D721Med (cell line): ENCODE measurements at places on chromosomes 16 and 17.

GRCh38 chr16:10870137-10870776 lies 6.7 kb upstream of the CIITA start:
- DNase-seq: no peak

DNA sequence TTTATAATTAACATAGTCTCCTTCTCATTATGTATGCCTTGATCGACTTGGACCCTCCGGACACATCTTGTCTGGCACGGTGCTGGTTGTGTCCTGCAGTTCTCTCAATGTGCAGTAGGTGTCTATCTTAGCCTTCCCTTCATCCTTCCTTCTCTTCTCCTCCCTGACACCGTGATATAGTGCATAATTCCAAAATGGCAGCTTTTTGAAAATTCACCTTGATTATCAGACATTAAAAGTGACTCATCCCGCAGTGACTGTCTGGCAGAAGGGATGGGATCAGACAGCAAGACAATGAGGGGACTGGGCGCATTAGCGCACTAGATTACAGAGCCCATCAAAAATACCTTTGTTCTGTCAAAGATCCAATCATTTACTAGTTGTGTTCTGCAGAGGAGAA lies 70.0 kb upstream of the PMFBP1 start:
- no peak for DNase-seq

GRCh38 chr16:35734728-35735402 lies 2275.5 kb downstream of the TP53TG3F start:
- no peak for DNase-seq

DNA sequence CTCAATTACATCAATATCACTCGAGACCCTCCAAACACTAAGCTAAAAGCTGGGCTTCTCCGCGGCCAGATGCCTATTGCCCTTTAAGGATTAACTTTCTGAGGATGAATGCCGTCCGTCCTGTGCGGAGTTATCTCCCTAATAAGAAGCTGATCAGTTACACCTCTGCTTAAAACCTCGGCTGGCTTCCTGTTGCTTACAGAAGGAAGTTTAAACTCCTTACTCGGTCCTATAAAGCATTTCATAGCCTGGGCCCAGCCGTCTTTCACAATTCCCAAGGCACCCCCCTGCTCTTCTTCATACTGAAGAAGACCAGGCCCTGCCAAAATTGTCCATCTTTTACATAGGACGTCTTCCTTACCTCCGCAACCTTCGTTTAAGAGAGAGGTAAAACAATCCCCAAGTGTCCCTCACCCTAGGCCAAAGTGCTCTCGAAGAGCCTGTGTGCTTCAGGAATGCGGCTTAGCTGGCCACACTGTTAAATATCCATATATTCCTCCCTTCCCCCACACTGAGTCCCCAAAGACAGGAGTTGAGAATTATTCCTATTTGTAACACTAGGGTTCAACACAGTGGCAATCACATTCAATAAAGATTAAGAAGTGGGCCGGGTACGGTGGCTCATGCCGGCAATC lies 112.6 kb upstream of the IRX5 start:
- no peak for DNase-seq

GRCh38 chr17:28744972-28745785 lies 1.4 kb downstream of the TRAF4 start:
- no peak for DNase-seq

GRCh38 chr17:64163468-64163867 lies 33.5 kb upstream of the ERN1 start:
- no peak for DNase-seq

DNA sequence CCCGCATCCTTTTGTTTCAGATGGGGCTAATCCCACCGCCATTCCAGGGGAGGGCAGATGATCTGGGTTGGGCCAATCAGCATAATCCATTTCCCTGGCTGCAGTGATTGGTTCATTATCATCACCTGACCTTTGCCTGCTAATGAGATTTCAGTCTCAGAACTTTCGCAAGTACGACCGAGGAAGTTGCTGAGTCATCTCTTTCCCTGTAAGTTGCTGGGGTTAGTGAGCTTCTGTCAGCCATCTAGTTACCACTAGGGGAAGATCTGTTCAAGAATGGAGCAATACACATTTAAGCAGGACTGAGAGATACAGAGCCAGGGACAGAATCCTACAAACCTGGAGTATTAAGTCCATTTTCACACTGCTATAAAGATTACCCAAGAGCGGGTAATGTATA lies 65.3 kb upstream of the NUDT7 start:
- no peak for DNase-seq

- no peak for DNase-seq
Observed at GRCh38 chr17:2903193-2903974, 107.1 kb downstream of the RAP1GAP2 start.

DNA sequence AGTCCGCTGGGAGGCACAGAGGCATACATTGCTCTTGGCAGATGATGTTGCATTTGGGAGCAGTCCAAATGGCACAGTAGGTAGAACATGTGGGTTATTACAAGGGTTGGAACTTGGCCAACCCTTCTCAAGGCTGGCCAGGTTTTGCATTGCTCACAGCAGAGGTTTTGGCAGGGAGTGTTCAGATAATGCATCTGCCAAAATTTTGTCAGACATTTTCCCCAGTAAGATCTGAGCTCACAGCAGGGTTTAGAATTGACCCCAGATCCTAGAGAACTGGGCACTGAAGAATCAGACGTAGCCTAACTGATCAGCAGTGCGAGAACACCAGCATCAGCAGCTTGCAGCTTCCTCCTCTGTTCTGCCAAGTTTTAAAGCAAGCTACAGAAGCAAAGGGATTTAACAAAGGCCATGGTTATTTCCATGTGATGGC lies 468.8 kb upstream of the KIF2B start:
- no peak for DNase-seq

DNA sequence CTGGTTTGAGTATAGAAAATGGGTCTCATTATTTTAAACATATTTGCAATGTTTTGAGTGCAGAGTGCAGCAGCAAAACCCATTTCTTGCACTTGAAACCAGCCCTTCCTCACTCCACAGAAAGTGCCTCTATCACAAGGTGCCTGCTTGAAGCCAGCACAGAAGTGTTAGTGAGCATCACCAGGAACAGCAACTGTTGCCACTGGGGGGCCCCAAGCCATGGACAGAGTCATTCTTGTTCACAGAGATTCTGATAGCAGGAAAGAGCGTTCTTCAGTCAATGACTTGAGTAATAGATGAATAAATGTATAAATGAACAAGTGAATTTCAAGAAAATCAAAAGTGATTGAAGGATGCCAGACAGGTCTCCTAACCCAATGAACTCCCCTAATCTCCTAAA lies 45.6 kb downstream of the CHD9NB start:
- no peak for DNase-seq

DNA sequence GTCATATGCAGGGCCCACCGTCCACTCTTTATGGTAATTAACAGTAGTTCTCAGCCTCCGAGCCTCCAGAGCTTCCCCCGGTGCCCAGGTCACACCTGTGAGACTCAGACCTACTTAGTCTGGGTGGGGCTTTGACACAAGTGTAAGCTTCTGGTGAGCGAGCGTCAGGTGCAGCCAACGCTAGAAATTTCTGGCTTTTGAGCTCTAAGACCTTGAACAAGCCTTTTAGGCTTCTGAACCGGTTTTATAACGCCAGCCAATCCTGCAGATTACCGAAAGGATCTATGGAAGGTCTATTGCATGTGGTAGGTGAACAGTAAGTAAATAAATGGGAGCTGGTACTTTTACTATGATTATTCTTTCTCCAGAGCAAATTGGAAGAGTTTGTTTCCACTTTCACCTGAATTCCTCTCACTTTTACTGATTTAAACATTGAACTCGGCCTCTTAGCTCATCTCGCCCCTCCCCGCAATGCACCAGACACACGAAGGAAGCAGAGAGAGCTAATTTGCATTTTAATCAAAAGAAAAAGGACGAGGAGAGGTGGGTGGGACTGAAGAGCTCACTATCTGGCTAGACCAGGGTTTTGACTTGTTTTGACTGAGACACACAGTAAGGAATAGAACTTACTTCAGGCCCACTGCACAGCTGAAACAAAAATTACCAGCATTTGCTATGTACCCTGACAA lies 47.1 kb downstream of the ABAT start:
- no peak for DNase-seq

- no peak for DNase-seq
Observed at GRCh38 chr16:30760577-30761426, 1.1 kb downstream of the CFAP119 start.

- DNase-seq: no peak
Observed at GRCh38 chr17:74147966-74148365, 55.5 kb upstream of the RPL38 start.

DNA sequence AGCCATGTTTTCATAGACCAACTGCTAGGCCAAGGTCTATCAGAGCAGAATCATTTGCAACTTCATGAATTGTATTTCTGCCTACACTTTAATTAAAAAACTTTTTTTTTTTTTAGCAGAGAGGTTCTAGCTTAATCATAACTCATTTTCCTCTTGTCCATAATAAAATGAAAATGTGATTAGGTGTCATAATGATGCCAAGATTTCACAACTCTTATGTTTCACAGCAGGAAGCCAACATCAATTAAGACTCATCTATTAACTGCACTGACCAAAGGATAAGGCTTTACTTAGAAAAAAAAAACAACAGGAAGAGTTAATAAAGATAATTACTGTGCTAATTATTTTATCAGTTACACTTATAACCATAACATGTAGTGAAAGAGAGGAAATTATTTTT lies 18.9 kb upstream of the RNF43 start:
- DNase-seq: no peak

DNA sequence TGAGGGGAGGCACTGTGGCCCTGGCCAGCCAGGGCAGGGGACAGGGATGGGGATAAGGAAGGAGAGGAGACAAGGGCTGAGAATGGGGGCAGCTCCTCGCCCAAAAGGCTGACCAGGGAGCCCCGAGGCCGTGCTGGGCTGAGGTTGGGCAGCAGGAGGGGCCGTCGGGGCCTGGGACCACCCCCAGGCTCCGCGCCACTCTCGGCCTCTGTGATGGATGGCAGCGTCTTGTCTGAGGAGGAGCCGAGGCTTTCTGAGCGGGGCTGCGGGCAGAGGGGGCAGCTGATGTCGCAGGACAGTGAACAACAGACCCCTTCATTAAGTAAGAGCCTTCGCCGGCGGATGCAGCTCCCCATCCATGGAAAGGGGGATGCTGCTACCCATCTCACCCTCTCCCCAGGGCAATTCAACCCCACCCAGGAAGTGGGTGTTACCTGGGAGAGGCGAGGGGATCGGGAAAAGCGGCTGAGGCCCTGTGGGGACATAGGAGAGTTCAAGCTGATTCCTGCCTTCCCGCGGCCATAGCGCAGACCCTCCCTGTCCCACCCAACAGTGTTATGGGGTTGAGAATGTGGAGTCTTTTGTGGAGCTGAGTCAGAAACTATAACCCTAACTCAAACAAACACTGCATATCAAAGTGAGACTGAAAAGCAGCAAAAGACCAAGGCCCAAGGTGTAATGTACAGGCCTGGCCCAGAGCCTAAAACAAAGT lies 9.1 kb upstream of the RAB5C start:
- DNase-seq: no peak

- no peak for DNase-seq
Observed at GRCh38 chr17:39929646-39930407, 2.3 kb downstream of the LRRC3C start.

- no peak for DNase-seq
Observed at GRCh38 chr16:22721511-22722100, 92.4 kb upstream of the HS3ST2 start.

DNA sequence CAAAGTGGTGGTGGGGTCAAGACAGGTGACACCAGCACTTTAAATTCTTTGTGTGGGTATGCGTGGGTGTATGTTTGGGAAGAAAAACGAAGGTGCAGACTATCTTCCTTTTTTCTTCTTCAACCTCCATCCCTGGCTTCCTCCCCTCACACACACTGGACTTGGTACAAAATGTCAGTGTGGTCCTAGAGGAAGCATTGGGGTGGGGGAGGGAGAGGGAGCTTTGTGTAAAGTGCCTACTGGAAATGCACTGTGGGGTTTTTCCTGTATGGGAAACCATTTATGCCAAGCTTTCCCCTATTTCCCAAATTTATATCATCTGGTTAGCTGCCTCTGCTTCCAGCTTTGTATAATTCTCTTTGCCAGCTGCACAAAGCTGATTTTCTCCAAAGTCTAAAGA lies 44.4 kb downstream of the SLFN12L start:
- DNase-seq: no peak

GRCh38 chr16:22670551-22671041 lies 143.4 kb upstream of the HS3ST2 start:
- no peak for DNase-seq

DNA sequence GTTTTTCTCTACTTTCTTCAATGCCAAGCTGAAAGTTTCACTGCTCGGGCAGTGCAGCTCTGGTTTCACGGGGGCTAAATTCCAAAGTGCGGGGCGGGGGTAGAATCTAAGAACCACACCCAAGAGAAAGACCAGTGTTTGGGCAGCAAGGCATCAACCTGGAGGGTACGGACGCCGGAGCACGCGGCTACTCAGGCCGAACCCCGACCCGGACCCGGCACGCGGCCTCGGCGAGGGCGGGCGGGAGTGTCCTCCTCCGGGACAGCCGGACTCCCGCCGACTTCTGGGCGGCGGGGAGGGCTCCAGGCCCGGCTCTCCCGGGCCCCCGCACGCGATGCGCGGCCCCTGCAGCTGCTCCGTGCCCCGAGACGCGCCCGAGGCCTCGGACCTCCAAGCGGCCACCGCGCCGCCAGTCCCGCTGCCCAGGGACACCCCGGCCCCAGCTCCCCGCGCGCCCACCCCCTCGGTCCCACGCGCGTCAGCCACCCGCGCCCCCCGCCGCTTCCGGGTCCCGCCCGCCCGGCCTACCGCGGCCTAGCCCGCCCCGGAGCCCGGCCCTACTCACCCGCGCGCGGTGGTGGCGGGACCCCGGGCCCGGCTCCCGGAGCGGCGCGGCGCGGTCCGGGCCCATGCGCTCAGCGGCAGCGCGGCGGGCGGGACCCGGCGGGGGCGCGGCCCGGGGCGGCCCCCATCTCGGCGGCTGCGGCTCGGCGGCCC lies 561 bp downstream of the AXIN1 start:
- no peak for DNase-seq

GRCh38 chr16:77761204-77761603 lies 27.2 kb upstream of the VAT1L start:
- DNase-seq: no peak

GRCh38 chr16:10367616-10368188 lies 18.2 kb upstream of the ATF7IP2 start:
- no peak for DNase-seq

DNA sequence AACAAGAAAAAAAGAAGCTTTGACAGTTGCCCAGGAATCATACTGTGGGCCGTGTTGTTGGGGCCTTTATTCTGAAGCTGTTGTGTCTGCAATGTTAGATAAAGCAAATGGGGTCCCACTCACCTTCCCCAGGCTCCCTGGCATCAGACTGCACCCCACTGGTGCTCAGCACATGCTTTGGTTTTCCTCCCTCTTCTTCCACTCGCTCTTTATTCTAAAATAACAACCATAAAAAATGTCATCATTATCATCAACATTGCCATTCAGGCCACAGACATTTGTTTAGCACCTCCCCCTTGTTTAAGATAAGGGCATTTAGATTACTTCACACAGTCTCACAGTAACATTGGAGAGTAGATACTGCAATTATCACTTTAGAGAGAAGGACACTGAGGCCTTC lies 8.2 kb downstream of the MYLK3 start:
- DNase-seq: no peak
